ENCODE measurements at places on chromosomes 7 and 10.
A peak's percentile ranks its signal among the peaks of the same experiment; 100 is the strongest.

- no peak for DNase-seq
These were observed 4.8 kb upstream of the TAF3 start for GRCh38 chr10:7813481-7813880.

DNA sequence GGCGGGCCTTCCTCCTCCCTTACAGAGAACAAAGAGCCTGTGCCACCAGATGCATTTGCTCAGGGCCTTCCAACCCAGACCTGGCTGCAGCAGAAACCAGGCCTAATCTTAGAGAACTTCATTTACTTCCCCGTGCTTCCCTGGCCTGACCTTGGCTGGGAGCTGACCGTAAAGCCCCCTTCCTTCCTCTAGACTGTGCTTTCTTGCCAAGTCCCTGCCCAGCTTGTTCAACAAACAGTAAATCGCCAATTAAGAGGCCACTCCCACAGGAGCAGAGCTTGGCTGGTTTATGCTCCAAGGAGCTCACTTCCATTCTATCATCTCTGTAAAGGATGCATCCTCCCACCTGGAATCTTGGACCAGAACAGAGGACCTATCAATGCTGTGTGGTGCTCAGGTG is 110.9 kb downstream of the COL13A1 start:
- DNase-seq, result no peak

DNA sequence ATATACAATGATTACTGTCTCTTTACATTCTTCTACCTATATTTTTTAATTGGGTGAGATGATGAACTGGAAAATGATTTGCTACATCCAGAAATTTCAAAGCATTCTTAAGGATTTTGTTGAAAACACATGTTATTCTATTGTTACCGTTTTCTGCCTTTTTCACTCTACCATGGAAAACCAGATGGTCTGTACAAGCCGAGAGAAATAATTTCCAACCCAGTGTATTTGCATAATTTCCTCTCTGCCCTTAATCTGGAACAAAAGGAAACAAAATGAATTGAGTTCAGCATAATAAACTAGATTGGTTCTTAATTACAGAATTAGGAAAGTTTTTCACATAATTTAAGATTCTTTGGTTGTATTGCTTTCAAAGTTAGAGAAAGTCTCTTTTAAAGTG is 211.2 kb downstream of the CACNB2 start:
- no peak for DNase-seq

DNA sequence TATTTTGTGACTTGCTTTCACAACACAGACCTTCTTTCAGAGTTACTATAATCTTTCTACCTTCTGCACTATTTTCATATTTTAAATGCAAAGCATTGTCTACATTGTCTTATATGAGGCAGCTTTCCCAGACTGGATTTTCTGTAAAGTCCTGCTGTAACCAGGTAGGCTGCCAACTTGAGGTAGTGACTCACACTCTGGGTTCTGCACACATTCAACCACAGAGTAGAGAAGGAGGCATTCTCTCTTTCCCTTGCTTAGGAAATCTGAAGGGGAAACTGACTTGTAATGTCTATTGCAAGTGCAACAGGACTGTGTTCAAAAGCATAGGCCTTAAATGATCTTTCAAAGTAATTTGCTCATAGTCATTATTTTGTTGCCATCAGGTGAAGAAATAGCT is 461.4 kb downstream of the GRM8 start:
- DNase-seq, result no peak

GRCh38 chr10:100998991-100999741 is 442 bp upstream of the LZTS2 start:
- DNase-seq, result peak; percentile 71

DNA sequence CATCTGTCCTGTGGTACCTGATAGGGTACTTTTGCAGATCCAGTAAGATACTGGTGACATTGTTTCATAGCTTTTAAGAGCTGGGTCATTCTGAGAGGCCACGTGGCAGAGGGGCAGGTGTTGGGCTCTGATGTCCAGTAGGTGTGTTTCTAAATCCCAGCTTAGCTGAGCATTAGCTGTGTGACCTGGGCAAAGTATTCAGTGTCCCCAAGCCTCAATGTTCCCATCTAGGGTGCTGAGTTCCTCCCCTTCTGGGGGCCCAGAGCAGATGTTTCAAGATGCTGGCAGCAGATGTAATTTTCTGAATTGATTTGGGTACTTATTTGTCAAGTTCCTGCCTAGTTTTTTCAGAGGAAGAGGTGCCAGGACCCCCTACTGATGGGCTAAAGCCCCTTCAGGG is 52.9 kb downstream of the NEURL1 start:
- no peak for DNase-seq

GRCh38 chr10:3624367-3624766 is 160.6 kb downstream of the KLF6 start:
- no peak for DNase-seq

DNA sequence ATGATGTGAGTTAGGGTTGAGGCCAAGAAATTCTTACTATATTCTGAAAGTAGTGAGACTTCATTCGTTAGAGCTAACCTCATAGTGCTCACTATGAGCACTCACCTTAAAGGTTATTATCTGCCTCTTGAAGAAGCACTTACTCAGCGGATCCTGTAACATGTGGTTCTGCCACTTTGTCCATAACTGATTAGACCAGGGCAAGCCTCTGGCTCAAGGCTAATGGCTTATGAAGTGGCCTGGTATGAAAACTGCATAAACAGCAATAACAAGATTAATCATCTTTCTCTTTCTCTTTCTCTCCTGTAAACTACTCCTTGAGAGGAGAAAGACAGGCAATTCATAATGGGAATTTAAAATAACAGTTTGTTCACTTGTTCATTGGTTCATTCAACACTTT is 82.8 kb downstream of the MAPK8 start:
- DNase-seq, result no peak

- DNase-seq, result no peak
These were observed 39.5 kb downstream of the TSPAN14 start for GRCh38 chr10:80493522-80494051.

DNA sequence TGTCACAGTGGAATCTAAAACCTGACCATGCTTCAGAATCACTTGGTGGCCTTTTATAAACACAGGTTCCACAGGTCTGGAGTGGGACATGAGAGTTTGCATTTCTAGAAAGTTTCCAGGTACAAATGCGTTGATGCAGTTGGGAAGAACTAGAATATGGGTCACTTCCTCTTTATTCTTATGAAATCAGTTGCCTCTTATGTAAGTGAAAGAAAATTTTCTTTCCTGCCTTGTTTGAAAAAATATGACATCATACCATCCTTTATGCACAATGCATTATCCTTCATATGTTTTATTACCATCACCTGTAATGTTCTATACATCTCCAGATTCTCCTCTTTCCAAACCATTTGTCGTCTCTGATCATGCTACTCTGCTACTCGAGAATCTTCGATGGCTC is 44.0 kb downstream of the PLXNA4 start:
- DNase-seq, result no peak

DNA sequence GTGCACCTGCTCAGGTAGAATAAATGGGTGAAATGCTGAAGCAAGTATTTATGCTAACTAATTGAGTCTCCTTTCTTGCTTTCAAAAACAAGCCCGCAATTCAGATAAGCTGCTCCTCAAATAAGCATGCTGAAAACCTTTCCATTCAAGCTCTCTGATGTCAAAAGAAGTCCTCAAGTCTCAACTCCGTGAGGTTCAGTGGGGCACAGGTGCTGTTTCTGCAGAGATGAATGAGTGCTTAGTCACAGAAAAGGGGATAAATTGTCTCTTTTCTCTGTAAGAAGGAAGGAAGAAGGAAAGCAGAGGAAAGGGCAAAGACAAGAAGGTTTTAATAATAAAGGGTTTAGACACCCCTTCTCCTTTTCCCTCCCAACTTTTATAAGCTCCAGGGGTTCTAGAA is 229.8 kb upstream of the NPY start:
- DNase-seq, result no peak

DNA sequence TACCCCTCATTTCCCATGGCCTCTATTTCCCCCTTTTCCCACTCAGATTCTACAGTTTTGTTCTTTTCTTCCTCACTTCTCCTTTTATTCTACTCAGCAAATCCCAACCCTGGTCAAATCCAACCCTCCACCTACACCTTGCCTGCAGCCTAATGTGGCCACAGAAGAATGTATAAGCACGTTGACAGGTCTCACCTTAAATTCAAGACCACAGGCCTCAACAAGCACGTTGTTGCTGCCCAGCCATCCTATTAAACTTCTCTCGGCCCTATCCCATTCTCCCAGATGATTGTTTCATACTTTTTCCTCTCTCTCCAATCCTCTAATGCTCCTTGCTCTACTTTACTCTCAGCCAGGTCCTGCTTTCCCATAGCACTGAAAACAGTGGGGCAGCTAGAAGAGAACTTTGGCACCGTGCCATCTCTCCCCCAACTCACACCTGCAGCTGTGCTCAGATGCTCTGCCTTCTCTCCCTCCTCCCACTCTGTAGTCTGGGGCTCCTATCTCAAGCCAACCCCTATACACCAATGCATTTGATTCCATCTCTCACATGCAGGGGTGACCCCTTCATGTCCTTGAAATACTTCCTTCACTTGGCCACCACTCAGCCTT is 6.8 kb upstream of the EIF3A start:
- no peak for DNase-seq

GRCh38 chr7:81924494-81924893 is 154.6 kb upstream of the HGF start:
- no peak for DNase-seq

GRCh38 chr10:123390332-123390731 is 236.1 kb downstream of the BUB3 start:
- no peak for DNase-seq

DNA sequence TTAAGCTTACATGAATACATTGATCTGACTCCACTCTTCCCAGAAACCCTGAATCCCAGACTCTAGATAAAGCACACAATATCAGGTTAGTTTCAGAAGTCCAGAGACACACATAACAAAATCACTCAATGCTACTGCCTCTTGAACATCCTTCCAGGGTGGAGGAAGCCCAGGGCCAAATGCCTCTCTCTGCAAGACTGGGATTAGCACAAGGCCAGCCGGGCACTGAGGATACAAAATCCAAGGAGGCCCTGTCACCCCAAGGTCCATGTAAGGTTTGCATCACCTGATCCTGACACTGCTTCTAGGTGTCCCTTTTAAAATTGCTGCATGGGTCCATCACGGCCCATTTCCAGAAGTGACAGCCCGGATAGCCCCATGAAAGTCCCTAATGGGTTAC is 2.6 kb upstream of the PLXNA4 start:
- no peak for DNase-seq

GRCh38 chr7:98627413-98627790 is 10.3 kb downstream of the NPTX2 start:
- no peak for DNase-seq

DNA sequence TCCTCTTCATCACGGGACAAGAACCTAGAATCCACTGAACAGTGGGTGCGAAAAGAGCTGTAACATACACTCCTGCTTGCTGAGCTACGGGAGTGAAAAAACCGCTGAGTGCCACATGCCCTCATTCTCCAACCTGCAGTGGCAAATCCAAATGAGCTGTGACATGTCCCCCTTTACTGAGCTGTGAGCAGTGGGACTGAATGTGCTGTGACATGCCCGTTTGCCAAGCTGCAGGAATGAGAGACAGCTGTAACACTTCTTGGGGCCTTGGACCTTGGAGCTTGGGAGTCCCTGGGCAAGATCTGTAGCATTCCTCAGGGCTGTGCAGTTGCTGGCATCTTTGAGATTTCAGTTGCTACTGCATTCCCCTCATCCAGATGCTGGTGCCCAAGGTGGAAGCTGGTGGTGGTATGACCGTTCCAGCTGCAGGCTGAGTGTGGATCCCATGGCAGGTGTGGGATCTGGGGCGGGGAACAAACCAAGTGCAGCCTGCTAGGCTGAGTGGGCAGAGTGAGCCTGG is 85.0 kb downstream of the TMEM106B start:
- DNase-seq, result no peak

GRCh38 chr10:34593930-34594329 is 221.2 kb downstream of the PARD3 start:
- DNase-seq, result no peak

- no peak for DNase-seq
These were observed 173.0 kb upstream of the NEBL start for GRCh38 chr10:21069929-21070700.

- DNase-seq, result no peak
These were observed 205.6 kb downstream of the GRID1 start for GRCh38 chr10:86160890-86161585.

- DNase-seq, result no peak
These were observed 60.4 kb downstream of the C10orf105 start for GRCh38 chr10:71659111-71659634.

- no peak for DNase-seq
These were observed 345.9 kb downstream of the KIF20B start for GRCh38 chr10:90047243-90047729.

- no peak for DNase-seq
These were observed 234.0 kb downstream of the TNS3 start for GRCh38 chr7:47347816-47348385.

GRCh38 chr10:69651362-69651761 is 21.3 kb downstream of the FAM241B start:
- DNase-seq, result no peak

- DNase-seq, result no peak
These were observed 15.5 kb upstream of the ADGRA1 start for GRCh38 chr10:133072196-133072595.

DNA sequence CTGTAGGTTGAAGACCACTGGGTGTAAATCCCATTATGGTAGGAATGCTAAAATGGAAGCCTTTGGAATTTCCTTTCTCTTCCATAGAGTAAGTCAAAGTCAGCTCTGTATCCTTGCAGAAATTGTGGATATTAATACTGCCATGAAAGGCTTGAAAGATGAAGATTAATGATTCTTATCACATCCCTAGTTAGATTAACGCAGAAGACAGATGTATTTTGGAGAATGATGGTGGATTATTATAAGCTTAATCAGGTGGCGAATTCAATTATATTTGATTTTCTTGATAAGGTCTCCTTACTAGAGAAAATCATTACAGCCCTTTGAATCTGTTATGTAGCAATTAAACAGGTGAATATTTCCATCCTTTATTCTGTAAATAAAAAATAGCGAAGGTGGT is 270.1 kb downstream of the PHF14 start:
- DNase-seq, result no peak

DNA sequence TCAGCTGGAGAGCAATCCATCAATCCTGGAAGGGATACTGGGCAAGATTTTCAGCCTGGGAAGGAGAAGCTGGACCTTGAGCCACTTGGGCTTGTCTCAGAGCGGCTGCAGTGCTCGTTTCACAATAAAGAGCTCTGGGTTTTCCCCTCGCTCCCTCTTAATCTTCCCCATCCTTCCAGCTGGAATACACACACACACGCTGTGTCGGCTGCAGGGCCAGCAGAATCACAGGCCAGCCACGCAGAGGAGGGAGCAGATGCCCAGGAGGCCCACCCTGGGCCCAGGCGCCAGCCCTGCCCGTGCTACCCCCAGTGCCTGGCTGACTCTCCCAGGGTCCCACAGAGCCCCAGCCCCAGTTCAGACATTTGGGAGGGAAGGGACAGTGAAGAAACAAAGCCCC is 255.1 kb downstream of the TNS3 start:
- DNase-seq, result no peak

Measured in stimulated activated CD8-positive, alpha-beta memory T cell treated with anti-CD3 and anti-CD28 coated beads, Interleukin-12 subunit alpha, Interleukin-12 subunit beta, amount 100 ng/mL, for 4 hours (primary cell).